ENCODE measurements at places on chromosomes 12 and 14.

DNA sequence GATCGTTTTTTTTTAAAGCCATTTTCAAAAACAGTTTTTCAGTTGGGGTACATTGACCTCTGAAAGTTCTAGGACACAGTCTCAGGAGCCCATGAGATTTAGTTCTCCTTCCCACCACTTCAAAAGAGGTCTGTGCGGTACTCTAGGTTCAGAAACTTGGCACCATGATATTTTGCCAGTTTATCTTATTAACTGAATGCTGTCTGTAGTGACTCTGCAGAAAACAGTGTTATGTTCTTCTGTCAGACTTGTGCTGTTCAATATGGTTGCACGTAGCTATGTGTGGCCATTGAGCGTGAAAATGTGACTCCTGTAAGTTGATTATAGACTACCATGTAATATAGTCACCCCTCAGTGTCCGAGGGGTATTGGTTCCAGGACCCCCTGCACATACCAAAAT is 35.9 kb downstream of the CRADD start:
- no peak for ATAC-seq

- ATAC-seq: no peak
These were observed 11.9 kb downstream of the ZNF664 start for GRCh38 chr12:123984903-123985302.

DNA sequence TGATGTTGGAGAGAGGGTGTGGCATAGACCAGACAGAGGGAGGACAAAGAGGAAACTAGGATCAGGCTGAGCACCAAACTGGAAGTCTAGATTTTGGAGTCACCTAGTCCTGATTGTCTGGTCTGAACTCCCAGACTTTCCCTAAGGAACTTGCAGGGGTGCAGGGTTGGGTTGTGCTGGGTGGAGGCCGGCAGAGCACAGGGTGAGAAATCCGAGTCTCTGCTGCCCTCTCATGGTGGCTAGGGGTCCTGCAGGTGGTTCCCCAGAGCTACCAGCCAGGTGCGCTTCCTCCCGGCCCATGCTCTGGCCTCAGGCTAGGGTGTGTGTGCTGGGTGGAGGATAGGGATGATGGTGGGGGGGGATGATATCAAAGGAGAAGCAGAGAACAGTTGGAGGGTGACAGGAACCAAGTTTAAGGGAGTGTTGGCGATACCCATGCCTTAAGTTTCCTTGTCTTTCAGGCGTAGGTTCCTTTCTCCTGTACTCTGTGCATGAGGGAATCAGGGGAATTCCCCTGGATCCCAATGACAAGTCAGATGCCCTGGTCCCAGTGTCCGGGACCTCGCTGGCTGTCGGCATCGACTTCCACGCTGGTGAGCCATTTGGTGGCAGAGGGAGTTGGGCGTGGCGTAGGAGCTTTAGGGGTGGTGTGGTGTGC is 33.5 kb upstream of the NXPH4 start:
- peak; percentile 91 for ATAC-seq

- peak; percentile 15 for ATAC-seq
These were observed 60.9 kb upstream of the GPATCH2L start for GRCh38 chr14:76090616-76091391.

DNA sequence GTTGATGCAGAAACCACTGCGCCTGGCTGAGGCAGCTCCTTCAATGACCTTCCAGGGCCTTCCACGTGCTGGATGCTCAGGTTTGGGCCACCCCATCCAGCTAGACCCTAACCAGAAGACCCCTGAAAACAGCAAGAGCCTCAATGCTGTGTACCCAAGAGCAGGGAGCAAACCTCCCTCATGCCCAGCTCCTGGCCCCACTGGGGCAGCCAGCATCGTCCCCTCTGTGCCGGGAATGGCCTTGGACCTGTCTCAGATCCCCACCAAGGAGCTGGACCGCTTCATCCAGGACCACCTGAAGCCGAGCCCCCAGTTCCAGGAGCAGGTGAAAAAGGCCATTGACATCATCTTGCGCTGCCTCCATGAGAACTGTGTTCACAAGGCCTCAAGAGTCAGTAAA is 10.5 kb downstream of the OAS3 start:
- no peak for ATAC-seq

DNA sequence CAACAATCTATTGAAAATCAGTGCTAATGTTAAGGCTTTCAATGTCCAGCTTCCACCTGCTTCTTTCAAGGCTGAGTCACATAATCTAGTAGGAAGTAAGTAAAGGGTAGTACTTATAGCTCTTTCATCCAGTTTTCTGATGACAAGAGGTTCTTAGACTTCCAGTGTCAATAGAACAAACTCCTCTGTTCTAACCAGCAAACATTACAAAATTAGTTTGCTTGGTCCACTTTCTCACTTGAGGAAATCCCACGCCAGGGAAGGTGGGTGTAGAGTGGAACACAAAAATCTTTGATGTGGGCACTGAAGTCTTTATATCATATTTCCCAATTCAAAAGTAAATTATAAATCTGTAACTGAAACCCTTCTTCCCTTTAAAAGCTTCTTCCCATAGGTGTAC is 2.6 kb downstream of the NPC2 start:
- ATAC-seq: no peak

DNA sequence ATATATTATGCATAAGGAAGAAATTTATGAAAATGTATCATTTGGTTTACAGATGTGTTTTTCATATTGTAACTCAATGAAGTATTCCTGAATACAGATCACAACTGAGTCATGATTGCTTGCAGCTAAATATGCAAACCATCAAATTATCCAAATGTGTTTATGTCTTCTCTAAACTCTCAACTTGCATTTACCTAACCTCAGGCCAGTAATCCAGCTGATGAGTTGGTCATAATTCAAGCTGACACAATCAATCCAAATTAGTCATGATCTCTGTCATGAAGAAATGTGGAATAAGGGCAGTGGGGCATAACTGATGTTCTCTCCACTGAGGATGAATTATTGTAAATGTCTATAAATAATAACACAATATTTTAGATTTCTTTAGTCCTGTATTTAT is 104.8 kb upstream of the CNTN1 start:
- no peak for ATAC-seq

DNA sequence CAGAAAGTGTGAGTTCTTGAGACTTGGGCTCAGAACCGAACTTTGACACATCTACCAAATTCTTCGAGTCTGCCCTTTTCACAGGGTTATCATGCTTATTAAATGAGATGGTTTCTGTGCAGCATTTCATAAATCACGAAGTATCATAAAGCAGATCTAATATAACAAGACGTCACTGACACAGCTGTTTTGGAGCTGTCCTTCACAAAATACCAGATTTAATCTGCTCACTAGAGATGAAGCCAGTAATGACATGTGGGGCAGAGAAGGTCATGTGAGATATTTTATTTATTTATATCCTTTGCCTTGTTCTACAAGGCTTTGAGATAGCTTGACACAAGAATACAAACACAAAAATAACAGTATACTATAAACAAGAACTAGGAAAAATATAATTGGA is 127.0 kb downstream of the RPAP3 start:
- no peak for ATAC-seq

DNA sequence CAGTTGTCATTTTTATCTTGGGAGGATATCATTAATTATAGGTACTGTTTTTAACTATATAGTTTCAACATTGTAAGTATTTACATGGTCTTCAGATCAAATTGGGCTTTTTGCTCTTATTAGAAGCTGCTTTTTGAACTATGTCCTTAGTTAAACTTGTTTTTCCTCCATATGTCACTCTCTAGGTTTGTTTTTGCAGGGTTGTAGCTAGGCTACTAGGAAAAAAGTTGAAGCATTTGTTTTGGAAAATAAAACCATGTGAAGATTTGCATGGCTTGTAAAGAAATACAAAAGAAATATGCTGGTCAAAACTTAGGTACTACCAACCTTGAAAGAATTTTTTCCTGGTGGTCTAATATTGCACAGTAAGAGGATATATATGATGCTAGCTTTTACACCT is 3.4 kb downstream of the ARID2 start:
- no peak for ATAC-seq

DNA sequence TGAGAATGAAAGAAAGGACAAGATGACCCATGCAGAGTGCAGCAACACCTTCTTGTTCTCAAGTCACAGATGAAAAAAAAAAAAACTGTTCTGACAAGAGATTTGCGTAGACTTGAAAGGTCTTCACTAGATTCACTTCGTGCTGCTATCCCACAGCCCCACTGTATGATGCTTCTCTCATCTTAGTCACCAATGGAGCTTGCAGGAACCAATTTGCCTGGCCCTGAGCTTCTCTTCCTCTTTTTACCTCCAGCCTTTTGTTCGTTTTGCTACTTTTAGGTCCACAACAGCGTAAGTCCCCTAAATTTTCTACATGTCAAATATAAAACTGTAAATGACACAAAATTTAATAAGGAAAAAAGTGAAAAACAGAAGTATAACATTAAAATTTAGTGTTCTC is 107.9 kb upstream of the NAP1L1 start:
- no peak for ATAC-seq

GRCh38 chr12:47079981-47080724 is 394 bp upstream of the AMIGO2 start:
- ATAC-seq: peak; percentile 28

- no peak for ATAC-seq
These were observed 105.1 kb downstream of the BMP4 start for GRCh38 chr14:53851394-53852090.

DNA sequence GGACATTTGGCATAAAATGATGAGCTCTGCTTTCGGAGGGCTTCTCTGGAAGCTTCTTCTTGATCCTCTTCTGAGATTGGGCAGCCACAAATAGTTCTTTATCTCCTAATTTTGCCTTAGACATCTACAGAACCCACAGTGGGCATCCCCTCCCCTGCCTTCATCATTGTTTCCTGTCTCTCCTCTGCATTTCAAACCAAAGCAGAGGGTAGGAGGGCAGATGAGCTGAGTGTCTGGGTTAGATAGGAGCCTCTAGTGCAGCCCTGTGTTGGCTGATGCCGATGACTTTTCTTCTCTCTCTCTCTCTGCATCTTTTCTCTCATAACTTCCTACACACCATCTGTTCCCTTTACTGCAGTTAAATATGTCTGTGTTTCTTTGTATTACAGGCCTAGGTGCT is 8.5 kb upstream of the IL26 start:
- no peak for ATAC-seq

- no peak for ATAC-seq
These were observed 74.4 kb downstream of the PRIMA1 start for GRCh38 chr14:93713726-93714405.

DNA sequence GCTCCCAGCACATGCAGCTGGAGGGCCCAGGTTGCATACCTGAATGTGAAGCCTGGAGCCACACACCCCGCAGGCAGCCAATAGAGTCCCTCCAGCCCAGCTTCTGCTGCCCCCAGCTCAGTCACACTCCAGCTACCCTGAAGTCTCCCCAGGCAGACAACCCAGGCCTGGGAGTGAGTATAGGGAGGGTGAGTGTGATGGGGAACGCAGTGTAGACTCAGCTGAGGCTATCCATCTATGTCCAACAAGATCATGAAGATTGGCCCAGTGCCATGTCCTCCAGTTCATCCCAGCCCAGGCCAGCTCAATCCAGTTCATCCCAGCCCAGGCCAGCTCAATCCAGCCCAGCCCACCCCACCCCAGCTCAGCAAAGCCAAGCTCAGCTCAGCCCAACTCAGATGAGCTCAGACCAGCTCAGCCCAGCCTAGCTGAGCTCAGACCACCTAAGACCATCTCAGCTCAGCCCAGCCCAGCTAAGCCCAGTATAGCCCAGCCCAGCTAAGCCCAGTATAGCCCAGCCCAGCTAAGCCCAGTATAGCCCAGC is 330.4 kb downstream of the TMEM121 start:
- no peak for ATAC-seq

DNA sequence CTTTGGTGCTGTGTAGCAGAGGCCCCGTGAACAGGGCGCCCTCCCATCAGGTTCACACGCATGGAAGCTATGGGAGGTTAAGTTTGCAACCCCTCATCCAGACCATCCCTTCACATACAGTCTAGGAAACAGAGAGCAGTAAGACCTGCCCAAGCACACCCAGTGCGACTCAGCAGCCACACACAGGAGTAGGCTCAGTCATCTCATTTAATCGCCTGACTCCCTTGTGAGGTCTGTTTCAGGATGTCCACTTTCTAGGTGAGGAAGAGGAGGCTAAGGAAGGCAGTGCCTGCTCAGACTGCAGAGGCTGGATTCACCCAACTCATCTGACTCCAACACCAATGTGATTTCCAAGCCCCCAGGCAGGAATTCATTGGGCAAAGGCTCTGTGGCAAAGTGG is 11.9 kb downstream of the BDKRB1 start:
- ATAC-seq: peak; percentile 43

DNA sequence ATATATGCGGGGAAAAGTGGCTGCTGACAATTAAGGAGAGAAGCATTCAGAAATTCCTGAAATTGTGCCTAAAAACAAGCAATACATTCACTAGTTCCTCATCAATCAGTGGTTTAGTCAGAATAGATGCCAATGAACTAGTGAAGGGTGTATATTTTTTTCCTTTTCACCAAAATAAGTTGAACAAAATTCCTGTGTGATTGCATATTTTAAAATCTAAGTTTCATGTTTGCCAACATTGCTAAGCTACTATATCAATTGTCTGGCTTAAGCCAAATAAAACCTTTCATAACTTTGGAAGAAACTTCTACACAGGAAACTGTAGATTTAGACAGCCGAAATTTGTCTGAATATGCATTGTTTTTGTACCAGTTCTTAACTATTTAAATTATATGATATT is 8.7 kb downstream of the PRKD1 start:
- no peak for ATAC-seq

DNA sequence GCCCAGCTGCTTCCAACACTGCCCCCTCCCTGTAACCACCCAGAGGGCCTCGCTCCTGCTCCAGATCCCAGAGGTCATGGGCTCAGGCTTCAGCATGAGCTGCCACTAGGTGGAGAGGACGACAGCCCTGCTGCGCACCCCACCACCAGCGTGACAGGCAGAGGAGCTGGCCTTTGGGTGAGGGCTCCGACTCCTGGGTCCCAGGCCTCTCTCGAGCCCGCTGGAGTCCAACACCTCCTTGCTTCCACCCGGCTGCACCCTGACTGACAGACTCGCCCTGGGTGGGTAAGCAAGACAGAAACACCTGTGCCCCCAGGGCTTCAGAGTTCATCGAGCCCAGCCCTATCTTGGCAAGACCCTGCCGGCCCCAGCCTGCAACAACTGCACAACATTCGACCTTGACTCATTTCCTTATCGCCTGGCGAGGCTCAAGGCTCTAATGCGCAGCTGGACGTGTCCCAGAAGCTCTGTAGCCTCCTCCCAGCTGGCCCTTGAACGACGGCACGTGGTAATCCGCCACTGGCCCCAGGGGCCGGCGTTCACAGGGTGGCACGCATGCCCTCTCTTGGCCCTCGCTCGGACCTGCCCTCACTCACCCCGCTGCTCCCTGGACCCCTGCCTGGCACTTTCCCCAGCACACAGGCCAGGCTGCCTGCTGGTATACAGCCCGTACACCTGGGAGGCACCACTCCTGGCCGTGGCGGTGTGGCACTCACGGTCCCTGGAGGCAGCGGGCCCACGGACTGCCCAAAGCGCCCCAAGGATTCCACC is 28.0 kb downstream of the VPS37B start:
- ATAC-seq: peak; percentile 62

GRCh38 chr12:96228566-96229248 is 34.5 kb downstream of the ELK3 start:
- no peak for ATAC-seq

GRCh38 chr12:10652192-10652591 is 21.7 kb downstream of the STYK1 start:
- no peak for ATAC-seq

GRCh38 chr12:112183141-112184021 is 58.0 kb downstream of the TRAFD1 start:
- no peak for ATAC-seq
